ENCODE measurements at places on chromosomes 12 and 14.

- no peak for DNase-seq
These were observed 469.1 kb upstream of the TMEM132C start for GRCh38 chr12:127797918-127798317.

- DNase-seq = no peak
These were observed 154.8 kb downstream of the PTCSC3 start for GRCh38 chr14:36021591-36022320.

DNA sequence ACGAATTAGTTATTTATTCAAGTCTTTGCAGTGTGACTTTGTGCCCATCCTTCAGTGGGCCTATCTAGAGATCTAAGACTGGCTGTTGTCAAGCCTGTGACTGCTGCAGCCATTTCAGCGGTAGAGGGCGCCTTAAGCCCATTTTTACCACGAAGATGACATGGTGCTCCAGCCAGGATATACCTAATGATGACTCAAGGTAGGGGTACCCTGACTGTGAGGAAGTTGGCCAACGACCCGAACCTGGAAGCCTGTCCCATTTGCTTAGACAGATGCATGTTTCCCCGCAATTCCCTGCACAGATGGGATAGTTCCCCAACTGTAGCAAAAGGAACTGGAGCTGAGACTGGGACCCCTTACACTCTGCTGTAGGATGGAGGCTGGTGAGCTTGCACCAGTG, 41.3 kb downstream of the RAB3IP start:
- DNase-seq = no peak

DNA sequence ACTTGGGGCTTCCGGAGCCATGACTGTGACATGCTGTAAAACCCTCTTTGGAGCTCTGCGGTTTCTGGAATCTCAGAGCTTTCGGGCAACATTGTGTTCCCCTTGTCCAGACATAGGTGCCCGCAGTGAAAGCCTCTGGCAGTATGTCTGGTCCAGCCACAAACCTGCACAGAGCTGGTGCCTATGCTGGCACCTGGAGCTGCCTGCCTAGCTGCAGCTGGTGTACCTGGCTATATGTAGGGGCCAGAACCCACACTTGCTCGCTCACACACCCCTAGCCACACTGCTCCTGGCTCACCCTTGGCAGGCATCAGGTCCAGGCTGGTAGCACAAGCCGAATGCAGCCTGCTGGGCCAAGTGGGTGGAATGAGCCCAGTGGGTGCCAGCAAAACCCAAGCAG, 861.1 kb downstream of the FLRT2 start:
- DNase-seq = no peak

DNA sequence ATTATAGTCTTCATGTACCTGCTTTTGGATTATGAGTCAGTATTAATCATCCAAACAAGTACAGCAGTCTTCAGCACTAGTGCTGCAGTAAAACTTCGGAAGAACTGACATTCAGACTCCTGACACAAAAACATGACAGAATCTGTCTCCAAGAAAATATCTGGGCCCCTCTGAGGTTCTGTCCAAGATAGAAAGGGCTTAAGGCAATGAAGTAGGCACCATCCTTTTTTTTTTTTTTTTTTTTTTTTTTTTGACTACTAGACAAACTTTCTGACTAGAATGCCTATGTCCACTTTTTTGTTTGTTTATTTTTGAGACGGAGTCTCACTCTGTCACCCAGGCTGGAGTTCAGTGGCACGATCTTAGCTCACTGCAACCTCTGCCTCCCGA, 112.5 kb downstream of the MED13L start:
- no peak for DNase-seq

DNA sequence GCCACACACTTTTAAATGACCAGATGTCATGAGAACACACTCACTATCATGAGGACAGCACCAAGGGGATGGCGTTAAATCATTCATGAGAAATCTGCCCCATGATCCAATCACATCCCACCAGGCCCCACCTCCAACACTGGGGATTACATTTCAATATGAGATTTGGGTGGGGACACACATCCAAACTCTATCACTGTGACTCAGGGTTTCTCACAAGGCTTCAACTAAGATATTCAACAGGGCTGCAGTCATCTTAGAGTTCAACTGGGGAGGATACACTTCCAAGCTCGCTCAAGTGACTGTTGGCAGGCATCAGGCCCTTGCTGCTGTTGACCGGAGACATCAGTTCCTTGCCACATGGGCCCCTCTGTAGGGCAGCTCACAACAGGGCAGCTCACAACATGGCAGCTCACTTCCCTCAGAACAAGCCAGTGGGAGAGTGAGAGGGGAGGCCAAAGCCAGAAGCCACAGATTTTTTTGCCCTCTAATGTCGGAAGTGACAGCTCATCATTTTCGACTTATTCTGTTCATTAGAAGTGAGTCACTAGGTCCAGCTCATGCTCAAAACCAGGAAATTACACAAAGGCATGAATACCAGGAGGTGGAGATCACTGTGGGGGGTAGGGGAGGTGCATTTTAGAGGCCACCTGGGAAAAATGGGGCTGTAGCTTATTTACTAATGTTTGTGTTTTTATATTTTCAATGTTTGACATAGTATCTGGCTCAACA, 50.8 kb upstream of the PTHLH start:
- no peak for DNase-seq

- no peak for DNase-seq
These were observed 719.1 kb downstream of the C12orf50 start for GRCh38 chr12:87310126-87310525.

DNA sequence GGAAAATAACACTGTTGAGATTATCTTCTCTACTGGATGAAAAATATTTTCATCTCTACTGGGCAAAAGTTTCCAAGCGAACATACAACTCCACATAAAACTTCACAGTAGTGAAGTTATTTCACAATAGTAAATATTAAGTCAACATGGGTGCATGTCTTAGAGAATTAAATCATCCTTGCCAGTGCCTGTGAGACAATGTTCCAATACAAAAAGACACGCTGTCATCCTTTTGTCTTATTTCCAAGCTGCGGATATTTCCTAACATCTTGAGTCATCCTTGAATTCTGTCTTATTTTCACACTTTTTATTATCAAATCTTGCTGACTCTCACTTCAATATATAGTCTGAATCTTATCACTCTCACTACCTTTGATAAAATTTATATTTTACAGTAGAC, 142.9 kb upstream of the KITLG start:
- DNase-seq = no peak

DNA sequence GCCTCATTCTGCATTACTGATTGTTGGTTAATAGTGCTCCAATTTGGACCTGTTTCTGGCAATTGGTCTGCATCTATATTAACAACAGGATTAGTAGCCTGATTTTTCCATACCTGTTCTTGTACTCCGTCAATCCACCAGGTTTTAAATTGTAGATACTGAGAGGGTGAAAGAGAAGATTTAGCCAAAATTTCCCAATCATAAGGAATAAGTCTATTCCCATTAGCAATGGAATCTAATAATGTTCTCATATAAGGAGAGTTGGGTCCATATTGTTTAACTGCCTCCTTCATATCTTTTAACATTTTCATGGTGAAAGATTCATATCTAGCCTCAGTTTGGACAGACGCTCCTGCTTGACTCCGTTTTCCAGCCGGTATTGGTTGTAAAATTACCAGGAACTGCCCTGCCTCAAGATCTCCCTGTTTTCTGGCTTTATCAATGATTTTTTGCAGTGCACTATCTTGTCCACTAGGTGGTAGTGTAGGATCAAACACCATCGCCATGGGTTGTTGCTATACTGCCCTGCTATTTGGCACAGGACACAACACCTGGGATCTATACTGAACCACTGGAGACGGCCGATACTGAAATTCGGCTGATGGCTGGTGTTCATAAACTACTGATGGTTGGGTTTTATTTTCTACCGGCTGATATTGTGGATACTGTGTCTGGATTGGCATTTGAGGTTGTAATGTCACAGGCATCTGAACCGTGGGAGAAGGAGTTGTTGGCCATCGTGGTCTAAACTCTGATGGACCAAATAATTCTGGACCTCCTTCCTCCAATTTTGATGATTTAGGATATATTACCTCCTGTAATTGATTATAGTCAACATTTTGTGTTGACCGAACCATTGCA, 25.2 kb downstream of the DHRS4L2 start:
- DNase-seq = no peak

- DNase-seq = no peak
These were observed 229.8 kb downstream of the ALX1 start for GRCh38 chr12:85509857-85510256.

DNA sequence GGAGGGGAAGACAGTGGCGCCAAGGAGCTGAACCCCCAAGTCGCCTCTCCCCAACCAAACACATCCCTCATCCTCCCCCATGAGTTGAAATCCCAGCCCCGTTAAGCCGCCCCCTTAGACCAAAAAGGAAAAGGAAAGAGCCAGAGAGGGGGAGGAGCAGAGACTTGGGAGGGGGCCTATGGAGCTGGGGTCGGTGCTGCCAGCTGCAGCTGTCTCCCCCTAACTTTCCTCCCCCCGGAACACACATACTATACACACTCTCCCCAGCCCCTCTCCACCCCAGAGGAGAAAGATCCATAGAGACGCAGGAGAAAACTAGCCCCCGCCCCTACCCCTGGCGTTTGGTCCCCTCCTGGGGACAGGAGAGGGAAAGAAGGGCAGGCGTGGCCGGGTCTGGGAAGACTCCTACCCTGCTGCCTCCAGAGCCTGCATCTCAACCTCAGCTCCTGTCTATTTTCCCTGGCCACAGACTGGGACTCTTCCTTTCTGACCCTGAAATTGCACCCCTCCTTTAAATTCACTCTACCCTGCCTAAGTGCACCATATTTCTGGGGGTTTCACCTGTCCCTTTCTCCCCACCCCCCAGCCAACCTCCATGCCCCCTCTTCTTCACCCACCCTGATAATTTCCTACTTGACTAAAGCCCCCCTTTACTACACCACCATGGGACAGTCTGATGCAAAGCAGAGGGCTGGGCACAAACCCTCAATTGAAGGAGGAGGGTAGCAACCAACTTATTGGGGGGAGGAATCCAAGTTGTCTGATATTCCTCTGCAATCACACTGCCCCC, 1.7 kb upstream of the HOXC9 start:
- DNase-seq = no peak

GRCh38 chr14:80208461-80208860, 2.8 kb downstream of the DIO2 start:
- DNase-seq = no peak

- DNase-seq = no peak
These were observed 7.9 kb upstream of the PRH1 start for GRCh38 chr12:10891937-10892336.

GRCh38 chr14:99164712-99165111, 107.3 kb downstream of the BCL11B start:
- no peak for DNase-seq

DNA sequence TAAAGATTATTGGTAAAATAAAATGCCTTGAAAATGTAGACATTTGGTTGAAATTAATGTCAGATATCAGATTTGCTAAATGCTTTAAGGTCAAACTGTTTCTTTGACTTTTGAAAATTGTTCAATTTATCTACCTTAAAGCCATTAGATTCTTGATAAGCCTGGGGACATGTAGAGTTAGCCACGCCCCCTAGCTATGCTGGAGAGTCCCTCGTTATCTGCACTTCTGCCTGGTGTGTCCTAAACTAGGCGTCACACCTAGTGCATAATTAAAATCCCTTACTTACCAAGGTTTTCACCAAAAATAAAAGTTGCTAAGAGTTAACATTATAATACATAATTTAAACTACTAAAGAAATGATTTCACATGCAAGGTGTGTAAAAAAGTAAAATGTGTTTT, 79.5 kb downstream of the EGLN3 start:
- DNase-seq = no peak

All from stimulated activated CD8-positive, alpha-beta memory T cell treated with anti-CD3 and anti-CD28 coated beads, Interleukin-15, amount 100 ng/mL, for 4 hours (primary cell).